ENCODE measurements at places on chromosomes 2 and 18. TPM values are rescaled to one million over a fixed set of nuclear protein-coding genes. Genes with fewer than 3 reads are reported as not detected.

The C1QL2 gene
- total RNA-seq, result not detected

The CXCR1 gene
- total RNA-seq, result not detected

The CD302 gene
- 5.4 TPM for total RNA-seq

The TCF4 gene
- total RNA-seq, result 89.6 TPM

The GRHL1 gene
- total RNA-seq, result 0.28 TPM

All from regular cardiac myocyte (primary cell).